Parietal lobe (tissue), 2 donors: ENCODE measurements at places on chromosomes 1 and 21. TPM values are rescaled to one million over a fixed set of nuclear protein-coding genes. Genes with fewer than 3 reads are reported as not detected.

L1TD1 gene
- not detected for total RNA-seq

DRAXIN gene
- 103 TPM for total RNA-seq

PALMD gene
- total RNA-seq, result 49.1 TPM

PRELP gene
- total RNA-seq, result under 0.01 TPM

LPAR3 gene
- total RNA-seq, result not detected

RPTN gene
- not detected for total RNA-seq

DDR2 gene
- total RNA-seq, result 8.5 TPM

DENND4B gene
- total RNA-seq, result 38.8 TPM

C1orf185 gene
- total RNA-seq, result not detected

KMO gene
- 1.6 TPM for total RNA-seq

CD101 gene
- total RNA-seq, result 4.4 TPM

LCE1C gene
- total RNA-seq, result not detected

PTPRC gene
- 3.8 TPM for total RNA-seq

SH2D1B gene
- not detected for total RNA-seq

HPDL gene
- total RNA-seq, result 1.3 TPM

FCN3 gene
- not detected for total RNA-seq

PIK3R3 gene
- total RNA-seq, result 32.6 TPM

LGR6 gene
- total RNA-seq, result 1.3 TPM

ORC1 gene
- total RNA-seq, result 2.2 TPM
